ENCODE measurements at places on chromosomes 4 and X.

DNA sequence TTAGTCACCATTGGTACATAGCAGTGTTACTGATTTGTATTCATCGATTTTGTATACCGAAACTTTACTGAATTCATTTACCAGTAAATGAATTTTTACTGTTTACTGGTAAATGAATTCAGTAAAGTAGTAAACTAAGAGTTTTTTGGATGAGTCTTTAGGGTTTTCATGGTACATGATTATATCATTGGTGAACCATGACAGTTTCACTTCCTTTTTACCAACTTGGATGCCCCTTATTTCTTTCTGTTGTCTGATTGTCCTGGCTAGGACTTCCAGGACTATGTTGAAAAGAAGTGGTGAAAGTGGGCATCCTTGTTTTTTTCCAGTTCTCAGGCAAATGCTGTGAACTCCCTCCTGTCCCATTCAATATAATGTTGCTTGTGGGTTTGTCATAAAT is 494.9 kb downstream of the GALNTL6 start:
- DNase-seq = no peak

- peak; percentile 31 for DNase-seq
These were observed 53.8 kb upstream of the NAP1L5 start for GRCh38 chr4:88751258-88752075.

DNA sequence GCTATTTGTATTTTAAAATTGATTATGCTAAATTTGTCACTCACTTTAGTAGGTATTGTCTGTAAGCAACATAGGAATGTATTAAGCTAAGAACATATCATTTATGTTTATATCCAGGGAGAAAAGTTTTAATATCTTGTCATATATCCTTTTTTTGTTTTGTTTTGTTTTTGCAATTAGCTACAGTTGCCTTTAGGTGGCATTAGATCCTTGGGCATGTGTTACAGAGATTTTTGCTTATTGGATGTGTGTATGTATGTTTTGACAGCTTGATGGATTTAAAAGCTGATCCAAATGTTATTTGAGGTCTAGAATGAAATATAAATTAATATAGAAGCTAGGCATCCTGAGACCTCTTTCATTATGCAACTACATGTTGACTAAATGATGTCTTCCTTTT is 36.1 kb upstream of the OTUD4 start:
- peak; percentile 73 for DNase-seq

GRCh38 chr4:121220698-121221097 is 56.6 kb upstream of the TNIP3 start:
- DNase-seq = no peak

GRCh38 chr4:8439168-8439567 is 1.4 kb downstream of the ACOX3 start:
- peak; percentile 57 for DNase-seq

DNA sequence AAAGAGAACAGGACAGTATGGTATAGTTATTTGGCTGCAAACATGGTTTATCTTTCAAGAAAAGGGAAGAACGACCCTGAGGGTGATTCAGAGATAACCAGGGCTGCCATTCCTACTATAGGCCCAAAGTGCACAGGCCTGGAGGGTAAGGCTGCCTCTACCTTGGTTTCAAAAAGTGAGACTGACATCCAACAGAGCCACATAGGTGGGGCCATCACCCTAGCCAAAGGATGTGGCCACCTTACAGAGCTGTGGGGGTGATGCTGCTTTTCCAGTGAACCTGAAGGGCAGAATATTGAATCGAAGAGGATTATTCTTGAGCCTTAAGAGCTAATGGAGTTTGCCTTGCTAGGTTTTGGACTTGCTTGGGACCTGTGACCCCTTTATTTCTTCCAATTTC is 15.7 kb downstream of the SH2D1A start:
- no peak for DNase-seq

GRCh38 chrX:101062176-101062575 is 10.3 kb upstream of the TRMT2B start:
- DNase-seq = no peak

- DNase-seq = no peak
These were observed 1.8 kb downstream of the TTC29 start for GRCh38 chr4:146943691-146944375.

DNA sequence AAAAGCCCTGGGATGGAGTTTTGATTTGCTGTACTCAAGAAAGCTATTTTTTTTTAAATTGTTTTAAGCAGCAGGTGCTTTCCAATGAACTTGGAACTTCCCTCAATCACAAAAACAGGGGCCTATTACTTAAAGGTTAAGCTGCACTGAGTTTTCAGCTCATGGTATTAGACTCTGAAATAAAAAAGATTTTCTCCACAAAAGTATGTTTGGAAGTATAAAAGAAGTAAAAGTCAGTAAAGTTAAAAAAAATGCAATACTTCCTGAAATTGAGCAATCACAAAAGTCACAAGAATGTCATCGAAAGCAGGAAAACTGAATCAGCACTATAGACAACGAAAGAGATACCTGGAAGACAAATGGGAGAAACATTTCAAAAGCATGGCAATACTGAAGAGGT is 38.9 kb upstream of the PLAC8 start:
- no peak for DNase-seq

GRCh38 chrX:72102126-72102525 is 29.6 kb downstream of the RTL5 start:
- DNase-seq = no peak

DNA sequence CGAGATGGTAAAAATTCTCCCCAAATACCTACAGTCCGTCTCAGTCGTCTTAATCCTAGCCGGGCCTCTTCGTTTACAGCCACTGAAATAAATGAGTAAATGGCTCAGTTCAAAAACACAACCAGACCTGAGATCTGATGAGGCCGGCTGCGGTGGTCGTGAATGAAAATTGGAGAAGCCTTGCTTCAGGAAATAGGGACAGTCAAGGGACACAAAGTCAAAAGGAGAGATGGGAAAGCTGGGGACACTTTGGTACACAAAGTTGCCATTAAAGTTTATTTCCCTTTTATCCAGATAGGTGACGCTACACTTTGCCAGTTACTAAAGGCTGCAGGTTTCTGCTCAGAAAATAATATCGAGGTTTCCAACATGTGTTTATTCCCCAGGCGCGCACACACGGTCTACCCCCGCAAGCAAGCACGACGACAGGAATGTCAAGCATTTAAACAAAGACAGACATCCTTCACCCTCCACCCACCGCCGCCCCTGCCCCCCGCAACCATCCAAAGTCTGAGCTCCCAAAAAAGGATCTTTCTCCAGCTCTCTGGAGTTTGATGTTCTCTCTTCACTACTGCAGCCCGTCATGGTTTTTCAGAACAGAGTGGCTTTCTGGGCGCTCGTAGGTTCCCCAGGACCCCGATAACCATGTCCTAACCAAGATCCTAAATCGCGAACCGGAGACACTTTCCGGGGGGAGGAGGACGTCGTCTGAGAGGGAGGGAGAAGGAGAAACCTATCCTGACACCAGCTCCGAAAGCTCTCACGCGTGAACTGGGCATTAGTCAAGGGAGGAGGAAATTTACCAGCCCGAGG is 1.3 kb upstream of the PCDH7 start:
- DNase-seq = peak; percentile 64

- DNase-seq = no peak
These were observed 139.5 kb downstream of the RAPGEF2 start for GRCh38 chr4:159242427-159242826.

GRCh38 chrX:100368167-100368566 is 41.9 kb downstream of the PCDH19 start:
- DNase-seq = no peak

GRCh38 chrX:2487366-2487765 is 13.4 kb downstream of the DHRSX start:
- no peak for DNase-seq

DNA sequence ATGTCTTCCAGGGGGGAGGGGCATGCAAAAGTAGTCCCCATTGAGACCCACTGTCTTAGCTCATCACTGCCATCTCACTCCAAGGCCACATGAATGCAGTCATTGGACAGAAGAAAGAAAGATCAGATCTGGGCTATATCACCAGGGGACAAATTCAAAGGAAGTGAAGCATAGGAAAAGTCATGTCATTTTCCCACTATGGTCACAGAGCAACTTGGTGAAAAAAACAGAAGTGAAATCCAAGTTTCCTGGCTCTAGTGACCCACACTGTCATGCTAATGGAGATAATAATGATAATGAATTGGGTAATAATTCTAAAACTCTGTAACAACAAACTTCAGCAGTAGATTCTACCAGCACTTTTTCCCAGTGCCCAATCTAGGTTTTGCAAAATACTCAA is 9.9 kb downstream of the LHFPL1 start:
- no peak for DNase-seq

DNA sequence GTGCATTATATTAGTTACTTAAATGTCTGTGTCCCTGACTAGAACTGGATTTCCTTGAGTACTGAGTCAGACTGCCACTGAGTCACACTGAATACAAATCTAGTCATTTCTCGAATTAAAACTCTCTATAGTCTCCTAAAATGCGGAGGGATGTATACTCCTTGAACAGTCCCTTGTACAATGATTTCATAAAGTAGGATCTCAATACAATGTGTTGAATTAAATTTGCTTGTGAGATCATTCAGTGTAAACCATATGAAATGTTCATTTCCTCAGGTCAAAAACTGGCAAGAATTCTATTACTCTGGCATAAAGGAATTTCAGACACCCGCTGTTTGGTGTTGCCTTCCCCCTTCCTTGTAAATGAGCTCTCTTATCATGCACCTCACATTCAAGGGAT is 17.5 kb upstream of the FAM241A start:
- DNase-seq = peak; percentile 26

GRCh38 chr4:78311306-78311705 is 240.3 kb upstream of the ANXA3 start:
- DNase-seq = no peak

DNA sequence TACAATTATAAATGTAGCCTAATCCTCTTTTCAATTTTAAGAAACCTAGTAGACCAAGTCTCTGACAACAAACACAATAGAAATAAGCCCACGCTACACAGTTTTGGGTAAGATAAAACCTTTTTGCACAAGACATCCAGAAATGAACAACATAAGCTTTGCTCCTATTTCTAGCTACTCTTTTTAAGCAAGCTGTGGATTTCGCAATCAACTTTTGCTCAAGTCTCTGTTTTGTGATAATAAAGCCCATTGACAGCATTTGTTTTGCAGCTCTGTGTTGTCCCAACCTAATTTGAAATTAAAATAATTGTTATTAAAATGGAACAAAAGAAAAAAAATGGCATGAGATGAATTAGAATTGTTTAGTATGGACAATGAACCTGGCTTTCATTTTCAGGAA is 287.9 kb upstream of the PUDP start:
- peak; percentile 60 for DNase-seq

DNA sequence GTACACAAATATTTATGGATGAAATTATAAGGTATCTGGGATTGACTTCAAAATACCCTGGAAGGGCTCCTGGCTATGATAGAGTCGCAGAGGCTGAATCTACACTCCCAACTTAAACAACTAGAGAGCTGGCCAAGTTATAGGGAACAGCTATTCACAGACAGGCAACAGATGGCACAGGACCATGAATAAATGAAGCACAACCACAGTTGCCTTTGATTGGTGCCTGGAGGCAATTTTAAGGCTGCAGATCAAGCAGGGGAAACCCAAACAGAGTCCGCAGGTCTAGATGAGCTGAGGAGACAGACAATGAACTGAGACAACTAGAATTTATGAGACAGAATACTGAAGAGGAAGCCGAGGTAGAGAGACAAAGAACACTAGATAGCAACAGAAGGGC is 155.9 kb downstream of the EVC2 start:
- no peak for DNase-seq

DNA sequence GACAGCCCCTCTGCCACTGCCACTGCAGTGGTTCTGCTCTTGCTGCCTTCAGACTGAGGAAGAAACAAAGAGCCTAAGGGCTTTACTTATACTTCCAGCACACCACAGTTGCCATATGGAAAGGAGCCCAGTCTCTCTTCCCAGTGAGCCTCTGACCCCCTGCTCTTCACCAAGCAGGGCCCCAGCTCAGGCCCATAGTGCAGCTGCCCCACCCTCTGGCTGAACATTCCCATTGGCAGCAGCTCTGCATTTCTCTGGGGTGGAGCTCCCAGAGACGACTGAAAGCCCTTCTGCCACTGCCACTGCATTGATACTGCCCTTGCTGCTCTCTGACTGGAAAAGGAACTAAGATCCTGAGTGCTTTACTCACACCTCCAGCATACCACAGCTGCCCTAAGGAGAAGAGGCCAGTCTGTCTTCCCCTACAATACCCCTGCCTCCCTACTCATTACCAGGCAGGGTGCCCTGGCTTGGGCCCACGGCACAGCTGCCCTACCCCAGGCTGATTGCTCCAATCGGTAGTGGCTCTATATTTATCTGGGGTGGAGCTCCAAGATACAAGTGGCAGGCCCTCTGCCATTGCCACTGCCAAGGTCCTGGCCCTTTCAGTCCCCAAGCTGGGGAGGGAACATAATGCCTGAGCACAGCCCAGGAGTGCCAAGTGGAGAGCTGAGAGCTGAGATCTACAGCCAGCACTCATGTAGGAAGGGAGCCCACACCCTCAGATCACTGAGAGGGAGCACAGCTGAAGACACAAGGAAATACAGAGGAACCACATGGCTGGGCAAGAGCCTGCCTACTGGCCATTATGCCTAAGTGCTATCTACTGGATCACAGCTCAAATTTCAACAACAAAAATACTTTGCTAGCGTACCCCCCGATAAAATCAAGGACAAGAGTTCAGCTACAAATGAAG is 36.0 kb downstream of the AWAT2 start:
- DNase-seq = peak; percentile 14

GRCh38 chrX:118974088-118974907 is at the start of gene LONRF3:
Gene LONRF3, plus strand, starts transcription at chrX:118974618. Its CDS starts 163 bp downstream, at chrX:118974781.
- peak; percentile 40 for DNase-seq

DNA sequence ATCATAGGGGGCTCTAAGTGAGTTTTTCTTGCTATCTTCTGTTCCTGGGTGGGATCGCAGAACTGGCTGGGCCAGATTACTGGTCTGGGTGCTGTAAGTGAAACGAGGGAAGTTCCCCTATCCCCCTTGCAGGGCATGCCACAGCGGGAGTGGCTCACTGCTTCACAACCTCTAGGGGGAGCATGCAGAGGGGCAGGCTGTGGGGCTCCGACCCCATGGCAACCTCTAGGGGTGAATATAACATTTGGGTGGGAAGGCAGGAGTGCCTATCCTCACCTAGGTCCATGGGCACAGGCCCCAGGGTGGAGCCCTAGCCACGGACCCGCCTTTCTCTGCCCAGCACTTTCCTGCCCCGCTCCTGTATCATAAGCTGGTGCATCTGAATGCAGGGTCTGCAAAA is 1.7 kb upstream of the RRAGB start:
- no peak for DNase-seq

GRCh38 chr4:99827857-99828256 is 11.2 kb downstream of the DAPP1 start:
- no peak for DNase-seq

DNA sequence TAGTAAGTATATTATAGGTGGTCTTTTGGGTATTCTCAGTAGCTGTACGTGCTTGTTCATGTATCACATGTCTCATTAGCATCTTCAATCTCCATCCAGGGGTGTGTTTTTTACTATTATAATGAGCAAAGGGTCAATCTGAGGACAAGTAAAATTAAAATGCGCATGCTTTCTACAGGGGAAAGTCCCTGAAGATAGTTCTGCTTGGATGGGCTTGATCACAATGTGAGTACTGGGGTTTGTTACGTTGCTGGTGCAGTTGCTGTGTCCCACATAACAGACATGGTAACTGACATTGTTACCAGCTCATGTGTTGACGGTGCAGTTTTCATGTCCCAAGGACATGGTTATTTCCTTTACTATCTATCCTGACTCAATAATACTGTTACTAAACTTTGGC is 65.9 kb downstream of the UCHL1 start:
- DNase-seq = no peak
